HT-29 (cell line): ENCODE measurements at places on chromosomes 4 and X.
A peak's percentile ranks its signal among the peaks of the same experiment; 100 is the strongest.

- no peak for DNase-seq
These were observed 130.2 kb upstream of the MID1 start for GRCh38 chrX:10750581-10750980.

DNA sequence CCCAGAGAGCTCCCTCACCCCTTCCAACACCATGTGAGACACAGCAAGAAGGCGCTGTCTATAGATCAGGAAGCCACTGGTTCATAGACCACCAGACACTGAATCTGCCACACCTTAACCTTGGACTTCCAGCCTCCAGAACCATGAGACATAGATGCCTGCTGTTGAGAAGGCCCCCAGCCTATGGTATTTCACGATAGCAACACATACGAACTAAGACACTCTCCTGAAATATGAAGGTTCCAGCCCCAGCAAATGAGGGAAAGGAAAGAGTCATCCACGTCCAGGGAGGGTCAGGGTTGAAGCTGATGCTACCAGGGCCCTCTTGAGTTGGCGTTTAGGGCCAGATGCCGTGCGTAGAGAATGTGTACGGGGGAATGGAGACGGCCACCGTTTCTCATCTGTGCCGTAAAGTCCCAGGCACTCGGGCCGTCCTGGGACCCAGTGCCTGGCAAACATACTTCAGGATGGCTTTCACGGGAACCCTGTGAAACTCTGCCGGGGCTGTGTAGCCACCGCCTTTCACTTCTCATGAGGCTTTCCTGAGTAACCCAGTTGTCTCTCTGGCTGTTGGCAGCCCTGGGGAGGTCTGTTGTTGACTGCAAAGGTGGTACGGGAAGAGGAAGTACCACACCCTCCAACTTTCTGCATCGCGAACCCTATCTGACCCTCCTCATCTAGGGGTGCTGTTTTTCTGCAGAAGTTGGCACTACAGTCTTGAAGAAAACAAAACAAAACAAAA is 17.7 kb upstream of the P2RY8 start:
- no peak for DNase-seq

GRCh38 chr4:85955620-85956292 is 404.1 kb downstream of the MAPK10 start:
- no peak for DNase-seq

- DNase-seq, result no peak
These were observed 132.9 kb downstream of the CHIC2 start for GRCh38 chr4:53931461-53931961.

DNA sequence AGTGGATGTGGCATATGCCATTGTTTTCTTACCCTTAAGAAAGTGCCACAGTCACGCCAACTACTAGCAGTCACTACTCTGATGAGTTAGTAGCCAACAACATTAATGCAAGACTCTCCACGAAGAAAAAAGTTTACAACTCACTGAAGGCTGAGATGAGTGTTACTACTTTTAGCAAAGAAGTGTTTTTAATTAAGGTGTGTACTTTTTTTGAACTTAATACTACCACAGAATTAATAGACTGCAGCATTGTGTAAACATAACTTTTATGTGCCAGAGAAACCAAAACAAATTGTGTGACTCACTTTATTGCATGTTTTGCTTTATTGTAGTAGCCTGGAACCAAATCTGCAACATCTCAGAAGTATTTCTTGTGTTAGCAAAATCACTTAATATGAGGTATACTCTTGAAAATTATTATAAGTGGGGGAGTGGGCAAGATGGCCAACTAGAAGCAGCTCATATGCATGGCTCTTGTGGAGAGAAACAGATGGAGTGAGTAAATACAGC is 2.2 kb upstream of the UGT2B4 start:
- no peak for DNase-seq

- no peak for DNase-seq
These were observed 7.6 kb upstream of the PRRG3 start for GRCh38 chrX:151687635-151688034.

GRCh38 chrX:109535578-109535977 is 1.1 kb upstream of the NXT2 start:
- DNase-seq, result no peak

- no peak for DNase-seq
These were observed 333.4 kb upstream of the AADAT start for GRCh38 chr4:170423137-170423536.

DNA sequence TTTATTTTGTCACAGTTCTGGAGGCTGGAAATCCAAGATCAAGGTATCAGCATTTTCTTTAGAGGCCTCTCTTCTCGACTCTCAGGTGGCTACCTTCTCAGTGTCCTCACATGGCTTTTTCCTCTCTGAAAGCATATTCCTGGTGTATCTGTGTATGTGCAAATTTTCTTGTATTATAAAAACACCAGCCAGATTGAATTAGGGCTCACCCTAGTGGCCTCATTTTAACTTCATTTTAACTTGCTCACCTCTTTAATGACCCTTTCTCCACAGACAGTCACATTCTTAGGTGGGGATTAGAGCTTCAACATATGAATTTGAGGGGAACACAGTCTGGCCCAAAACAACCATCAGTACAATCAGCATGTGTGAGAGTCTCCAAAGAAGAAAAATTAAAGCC is 542.4 kb upstream of the FAM241A start:
- peak; percentile 3 for DNase-seq

DNA sequence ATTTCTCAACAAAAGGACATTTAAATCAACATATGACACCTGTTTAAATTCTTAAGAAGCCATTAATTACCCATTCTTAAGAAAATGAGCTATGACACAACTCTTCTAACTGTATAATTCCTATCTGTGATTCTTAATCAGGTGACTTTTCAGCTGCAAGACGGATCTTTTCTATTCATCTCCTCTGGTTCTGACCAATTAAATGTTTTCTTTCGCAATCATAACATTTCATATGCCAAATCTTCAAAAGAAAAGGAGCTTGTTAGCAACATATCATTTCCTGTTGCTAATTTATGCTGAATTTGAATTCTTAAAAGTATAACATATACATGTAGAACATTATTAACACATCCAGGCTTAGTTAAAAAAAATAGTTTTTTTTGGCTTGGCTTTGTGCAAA is 62.5 kb downstream of the SEL1L3 start:
- no peak for DNase-seq

DNA sequence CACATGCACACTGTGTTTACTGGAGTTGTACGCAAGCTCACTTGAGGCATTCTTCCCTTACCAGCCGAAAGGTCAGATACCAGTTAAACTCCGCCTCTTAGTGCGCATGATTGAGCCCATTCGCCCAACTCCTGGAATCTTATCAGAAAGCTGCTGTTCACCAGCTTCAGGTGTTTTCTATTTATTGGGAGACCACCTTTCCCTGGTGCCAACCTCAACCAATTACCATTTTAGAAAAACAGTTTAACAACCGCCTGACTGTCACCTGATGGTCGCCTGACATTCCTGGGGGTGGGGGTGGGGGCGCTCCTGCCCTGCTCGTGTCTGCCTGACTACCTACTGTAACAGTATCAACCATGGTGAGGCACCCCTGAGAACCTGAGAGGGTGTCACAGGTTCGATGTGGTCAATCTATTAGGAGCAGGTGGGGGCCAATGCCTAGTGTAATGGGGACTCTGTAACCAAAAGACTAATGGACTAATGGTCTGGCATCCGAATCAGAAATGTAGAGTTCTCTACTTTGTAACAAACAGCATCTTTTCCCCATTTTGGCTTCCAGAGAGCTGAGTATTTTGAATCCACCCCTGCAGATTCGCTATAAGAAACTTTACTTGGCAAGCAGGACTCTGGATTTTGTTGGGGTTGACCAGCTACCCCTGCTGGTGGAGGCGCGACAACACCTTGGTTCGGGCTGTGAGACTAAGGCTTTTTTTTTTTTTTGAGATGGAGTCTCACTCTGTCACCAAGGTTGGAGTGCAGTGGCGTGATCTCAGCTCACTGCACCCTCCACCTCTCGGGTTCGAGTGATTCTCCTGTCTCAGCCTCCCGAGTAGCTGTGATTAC is 58.2 kb upstream of the ZNF157 start:
- peak; percentile 69 for DNase-seq

GRCh38 chrX:14228611-14229010 is 198.9 kb upstream of the GEMIN8 start:
- no peak for DNase-seq

DNA sequence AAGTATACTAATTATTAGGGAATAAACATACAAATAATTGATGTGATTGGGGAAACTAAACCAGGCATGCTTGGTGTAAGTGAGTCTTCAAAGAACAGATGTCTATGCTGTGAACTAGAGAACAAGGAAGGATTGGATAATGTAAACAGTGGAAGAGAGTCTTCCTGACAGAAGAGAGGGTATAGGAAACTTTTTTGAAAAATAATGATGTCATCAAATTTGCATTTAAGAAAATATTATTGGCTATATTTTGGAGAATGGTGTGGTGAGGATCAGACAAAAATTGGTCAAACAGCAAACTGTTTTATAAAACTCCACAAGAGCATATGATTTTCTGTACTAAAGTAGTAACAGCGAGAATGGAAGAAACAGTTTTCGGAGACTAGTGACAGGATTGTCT is 537.7 kb downstream of the TRAM1L1 start:
- DNase-seq, result no peak

DNA sequence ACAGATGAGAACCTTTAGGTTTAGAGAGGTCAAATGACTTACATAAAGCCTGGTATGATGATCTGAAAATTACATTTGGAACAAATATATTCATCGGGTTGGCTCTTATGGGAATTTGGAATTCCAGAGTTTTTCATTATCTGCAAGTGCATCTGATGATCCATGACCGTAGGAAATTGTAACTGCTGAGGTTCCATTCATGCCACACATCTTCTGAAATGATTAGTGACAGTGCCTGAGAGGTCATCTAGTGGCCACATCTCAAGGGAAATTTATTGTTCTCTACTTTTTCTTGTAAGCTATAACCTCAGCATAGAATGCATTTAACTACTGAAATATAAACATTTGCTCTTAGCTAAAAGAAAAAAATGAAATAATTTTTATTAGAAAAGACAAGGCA is 105.8 kb upstream of the NWD2 start:
- no peak for DNase-seq

GRCh38 chrX:132568291-132568690 is 79.5 kb upstream of the MBNL3 start:
- DNase-seq, result no peak

DNA sequence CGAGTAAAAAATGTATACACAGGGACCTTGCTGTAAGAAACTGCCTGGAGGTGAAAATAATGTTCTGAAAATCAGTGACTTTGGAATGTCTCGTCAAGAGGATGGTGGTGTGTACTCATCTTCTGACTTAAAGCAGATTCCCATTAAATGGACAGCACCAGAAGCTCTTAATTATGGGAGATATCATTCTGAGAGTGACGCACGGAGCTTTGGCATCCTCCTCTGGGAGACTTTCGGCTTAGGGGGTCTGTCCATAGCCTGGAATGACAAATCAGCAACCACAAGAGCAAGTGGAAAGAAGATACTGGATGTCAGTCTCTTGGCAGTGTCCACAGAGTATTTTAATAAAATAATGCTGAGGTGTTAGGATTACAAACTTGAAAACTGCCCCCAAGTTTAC is 129.4 kb downstream of the THOC2 start:
- DNase-seq, result no peak

DNA sequence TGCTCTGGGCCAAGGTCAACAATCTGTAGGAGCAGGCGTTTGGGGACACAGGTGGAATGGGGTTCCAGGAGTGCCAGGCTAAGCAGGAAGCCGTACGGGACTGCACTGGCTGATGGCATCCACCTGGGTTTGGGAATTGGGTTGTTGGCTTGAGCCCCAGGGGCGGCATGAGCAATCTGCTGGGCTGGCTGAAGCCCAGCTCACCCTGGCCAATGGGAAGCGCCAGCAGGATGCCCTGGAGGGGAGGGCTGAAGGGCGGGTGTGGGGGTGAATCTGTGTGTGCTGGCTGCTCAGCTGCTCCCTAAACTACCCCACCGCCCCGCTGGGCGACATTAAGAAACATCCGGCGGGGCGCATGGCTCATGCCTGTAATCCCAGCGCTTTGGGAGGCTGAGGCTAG is 8.9 kb upstream of the RGS12 start:
- no peak for DNase-seq

DNA sequence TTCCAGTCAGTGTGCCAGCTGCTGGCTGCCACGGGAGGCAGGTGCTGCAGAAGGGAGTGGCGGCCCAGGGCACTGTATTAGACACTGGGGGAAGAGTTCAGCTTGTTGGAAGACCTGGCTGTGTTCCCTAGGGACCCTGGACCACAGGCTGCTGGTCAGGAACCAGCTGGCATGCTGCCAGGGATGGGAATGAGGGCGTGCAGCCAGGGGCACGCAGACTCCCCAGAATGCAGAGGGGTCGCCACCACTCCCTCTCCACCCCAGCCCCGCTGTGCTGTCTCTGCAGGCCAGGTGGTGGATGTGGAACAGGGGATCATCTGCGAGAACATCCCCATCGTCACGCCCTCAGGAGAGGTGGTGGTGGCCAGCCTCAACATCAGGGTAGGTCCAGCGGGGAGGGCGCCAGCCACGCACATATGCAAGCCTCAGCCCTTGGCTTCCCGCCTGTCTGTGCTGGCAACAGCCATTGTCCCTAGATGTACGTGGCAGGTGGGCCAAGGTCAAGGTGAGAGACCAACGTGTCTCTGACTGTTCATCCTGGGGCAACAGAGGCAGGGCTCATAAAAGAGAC is 12.3 kb downstream of the ABCD1 start:
- DNase-seq, result no peak

DNA sequence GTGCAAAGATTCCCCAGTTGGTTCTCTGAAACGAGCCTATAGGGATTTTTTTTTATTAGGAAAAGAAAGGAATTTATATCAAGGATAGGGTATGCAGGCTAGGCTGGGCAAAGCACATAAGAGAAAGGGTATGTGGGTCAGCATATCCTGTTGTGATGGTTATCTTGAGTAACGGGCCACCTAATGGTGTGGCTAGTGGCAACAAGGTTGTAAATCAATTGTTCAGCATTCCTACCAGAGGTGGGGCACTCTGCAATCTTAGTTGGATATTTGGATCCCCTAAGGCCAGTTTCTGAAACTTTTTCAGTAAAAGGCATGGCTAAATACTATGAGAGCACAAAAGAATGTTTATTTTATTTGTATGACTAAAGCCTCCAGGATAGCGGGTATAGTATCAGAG is 42.7 kb downstream of the DCAF12L1 start:
- no peak for DNase-seq

- no peak for DNase-seq
These were observed 118.8 kb upstream of the PCDH18 start for GRCh38 chr4:137651128-137651527.
